Kidney (tissue), 22 donors: ENCODE measurements at places on chromosomes 3 and 15. TPM values are rescaled to one million over a fixed set of nuclear protein-coding genes. Genes with fewer than 3 reads are reported as not detected.

Gene KLHL40
- total RNA-seq = not detected

- H3K4me3 ChIP-seq = no peak overlapping the region
- H3K27ac ChIP-seq = no peak overlapping the region
- no peaks in the 10 kb centered on the region for H3K4me1 ChIP-seq
- DNase-seq = peak; percentile 33
Measured at GRCh38 chr15:29403772-29404171, 134.2 kb upstream of the NSMCE3 start.

GRCh38 chr3:44065311-44066094 lies 176.2 kb upstream of the TOPAZ1 start:
- peaks cover 19% of the 10 kb centered on the region for H3K4me1 ChIP-seq
- no peaks in the 10 kb centered on the region for H3K27me3 ChIP-seq

DNA sequence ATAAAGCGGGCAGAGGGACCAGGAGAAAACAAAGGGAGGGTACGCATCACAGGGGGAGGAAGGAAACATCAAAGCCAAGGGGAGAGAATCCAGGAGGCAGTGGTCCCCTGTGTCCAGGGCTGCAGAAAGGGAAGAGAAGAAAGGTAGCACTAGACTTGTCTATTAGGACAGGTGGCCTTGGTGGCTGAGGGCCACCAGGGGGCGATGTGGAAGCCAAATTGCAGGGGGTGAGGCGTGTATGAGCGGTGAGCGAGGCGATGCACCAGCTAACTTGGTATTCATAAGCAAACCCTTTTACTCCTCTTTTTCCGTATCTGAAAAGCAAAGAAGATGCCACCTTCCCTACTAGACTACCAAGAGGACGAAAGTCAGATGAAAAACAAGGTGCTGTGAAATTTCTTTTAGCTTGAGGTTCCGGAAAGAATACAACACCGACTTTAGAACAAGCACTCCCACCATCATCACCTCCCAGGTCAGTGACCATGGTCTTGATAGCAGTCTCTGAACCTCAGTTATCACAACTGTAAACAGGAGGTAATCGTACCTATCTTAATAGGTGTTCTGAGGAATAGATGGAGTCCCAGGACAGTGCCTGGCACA lies 654.4 kb upstream of the ADAMTS9 start:
- H3K4me3 ChIP-seq = no peak overlapping the region
- H3K36me3 ChIP-seq = no peaks in the 10 kb centered on the region
- peaks cover 5% of the 10 kb centered on the region for H3K4me1 ChIP-seq

GRCh38 chr3:65178703-65179102 lies 490.9 kb upstream of the ADAMTS9 start:
- no peak overlapping the region for H3K4me3 ChIP-seq
- no peaks in the 10 kb centered on the region for H3K4me1 ChIP-seq
- no peak for DNase-seq
- H3K27ac ChIP-seq = no peak overlapping the region
- no peaks in the 10 kb centered on the region for H3K27me3 ChIP-seq

DNA sequence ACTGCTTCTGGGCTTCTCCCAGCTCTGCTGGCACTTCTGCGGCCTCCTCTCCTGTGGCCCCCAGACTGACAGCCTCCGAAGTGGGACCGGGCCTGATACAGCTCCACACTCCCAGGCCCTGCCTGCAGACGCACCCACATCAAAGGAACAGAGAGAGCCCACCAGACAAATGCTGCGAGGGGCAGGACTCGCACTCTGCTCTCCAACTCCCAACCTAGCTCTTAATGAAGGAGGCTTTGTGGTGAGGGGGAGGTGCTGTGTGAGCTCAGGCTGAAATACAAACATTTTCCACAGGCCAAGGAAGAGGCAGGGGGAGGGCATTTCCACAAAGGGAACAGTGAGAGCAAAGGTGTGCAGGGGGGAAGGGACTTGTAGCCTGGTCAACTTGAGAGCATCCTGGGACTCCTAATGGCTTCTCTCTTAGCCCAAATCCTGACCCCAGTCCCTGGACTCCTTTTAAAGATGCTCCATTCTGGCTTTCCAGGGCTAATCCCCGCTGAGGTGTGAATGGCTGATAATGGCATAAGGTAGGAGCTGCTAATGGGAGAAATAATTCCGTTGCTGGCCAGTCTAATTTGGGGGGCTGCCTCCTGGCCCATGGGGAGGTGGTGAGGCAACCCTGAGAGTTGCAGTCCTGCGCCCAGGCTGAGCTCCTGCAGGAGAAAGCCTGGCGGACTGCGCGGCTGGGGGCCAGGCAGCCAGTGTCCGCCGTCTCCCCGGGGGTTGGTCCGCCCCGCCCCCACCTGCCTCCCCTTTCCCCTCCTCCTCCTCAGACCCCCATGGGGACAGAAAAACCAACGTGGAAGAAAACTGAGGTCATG lies 9.6 kb downstream of the LINGO1 start:
- no peaks in the 10 kb centered on the region for H3K27me3 ChIP-seq
- no peak for DNase-seq
- H3K36me3 ChIP-seq = no peaks in the 10 kb centered on the region
- no peak overlapping the region for H3K27ac ChIP-seq
- no peaks in the 10 kb centered on the region for H3K4me1 ChIP-seq

DNA sequence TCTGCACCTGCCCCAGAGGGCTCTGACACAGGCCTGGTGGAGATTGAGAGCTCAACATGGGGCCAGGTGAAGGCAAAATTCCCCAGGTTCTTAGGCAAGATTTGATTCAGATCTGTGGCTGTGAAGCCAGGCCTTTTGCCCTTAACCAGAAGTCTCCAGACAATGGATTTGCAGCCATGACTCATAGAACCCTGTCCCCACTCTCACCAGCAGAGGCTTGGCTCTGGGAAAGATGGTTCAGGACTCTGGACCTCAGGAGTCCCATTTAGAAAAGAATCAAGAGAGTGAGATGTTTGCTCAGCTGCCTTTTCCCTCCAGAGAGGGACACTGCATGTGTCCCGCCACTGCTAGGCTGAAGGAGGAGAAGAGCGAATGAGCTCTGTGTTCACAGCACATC lies 361.4 kb upstream of the ICE2 start:
- H3K27ac ChIP-seq = no peak overlapping the region
- DNase-seq = no peak
- no peaks in the 10 kb centered on the region for H3K36me3 ChIP-seq
- no peak overlapping the region for H3K4me3 ChIP-seq
- no peaks in the 10 kb centered on the region for H3K27me3 ChIP-seq
- peaks cover 7% of the 10 kb centered on the region for H3K4me1 ChIP-seq

DNA sequence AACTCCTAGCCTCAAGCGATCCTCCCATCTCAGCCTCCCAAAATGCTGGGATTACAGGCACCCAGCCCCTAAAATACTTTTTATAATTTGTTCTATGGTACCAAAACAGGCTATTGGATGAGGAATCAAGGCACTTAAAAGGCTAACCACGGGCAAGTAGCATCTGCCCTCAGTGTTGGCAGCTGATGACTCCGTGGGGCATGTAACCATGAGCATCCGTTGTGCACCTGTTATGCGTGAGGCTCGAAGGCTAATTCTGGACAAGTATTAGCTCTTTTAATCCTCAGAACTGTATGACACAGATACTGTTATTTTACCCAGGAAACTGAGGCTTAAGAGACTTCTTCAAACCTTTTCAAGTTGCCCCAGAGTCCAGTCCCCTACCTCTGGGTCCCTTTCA lies 10.2 kb downstream of the WDR73 start:
- no peaks in the 10 kb centered on the region for H3K4me1 ChIP-seq
- H3K27ac ChIP-seq = no peak overlapping the region
- no peak overlapping the region for H3K4me3 ChIP-seq
- peaks cover 71% of the 10 kb centered on the region for H3K36me3 ChIP-seq

- peak overlapping the region; percentile 8 for H3K4me3 ChIP-seq
- DNase-seq = peak; percentile 45
- H3K27me3 ChIP-seq = no peaks in the 10 kb centered on the region
- no peak overlapping the region for H3K27ac ChIP-seq
Measured at GRCh38 chr3:133663569-133664313, 2.0 kb upstream of the TOPBP1 start.

- no peaks in the 10 kb centered on the region for H3K4me1 ChIP-seq
- DNase-seq = no peak
- H3K4me3 ChIP-seq = no peak overlapping the region
- no peaks in the 10 kb centered on the region for H3K36me3 ChIP-seq
Measured at GRCh38 chr15:22251422-22251821, 171.1 kb downstream of the OR4M2 start.

- peaks cover 5% of the 10 kb centered on the region for H3K4me1 ChIP-seq
- H3K4me3 ChIP-seq = peak overlapping the region; percentile 58
- no peaks in the 10 kb centered on the region for H3K27me3 ChIP-seq
- DNase-seq = no peak
- H3K36me3 ChIP-seq = peaks cover 6% of the 10 kb centered on the region
Measured at GRCh38 chr15:96346409-96346970, 16.0 kb downstream of the NR2F2 start.

DNA sequence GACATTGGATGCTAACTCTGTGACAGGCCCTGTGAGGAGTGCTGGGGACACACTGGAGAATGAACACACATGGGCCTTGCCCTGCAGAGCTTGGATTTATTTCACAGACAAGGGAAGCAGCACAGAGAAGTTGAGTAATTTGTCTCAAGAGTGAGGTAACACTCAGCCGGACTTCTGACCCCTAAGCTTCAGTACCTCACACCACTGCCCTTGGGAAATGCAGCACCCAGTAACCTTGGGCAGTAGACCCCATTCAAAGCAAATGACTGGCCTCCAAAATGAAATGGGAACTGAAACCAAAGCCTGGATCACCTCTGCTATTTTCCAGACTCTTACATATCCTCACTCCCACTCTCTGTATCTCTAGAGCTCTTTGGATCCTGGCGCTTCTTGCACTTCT lies 37.3 kb downstream of the RFT1 start:
- H3K27me3 ChIP-seq = no peaks in the 10 kb centered on the region
- no peaks in the 10 kb centered on the region for H3K4me1 ChIP-seq
- no peaks in the 10 kb centered on the region for H3K36me3 ChIP-seq
- H3K27ac ChIP-seq = peak overlapping the region; percentile 16
- peak; percentile 16 for DNase-seq

DNA sequence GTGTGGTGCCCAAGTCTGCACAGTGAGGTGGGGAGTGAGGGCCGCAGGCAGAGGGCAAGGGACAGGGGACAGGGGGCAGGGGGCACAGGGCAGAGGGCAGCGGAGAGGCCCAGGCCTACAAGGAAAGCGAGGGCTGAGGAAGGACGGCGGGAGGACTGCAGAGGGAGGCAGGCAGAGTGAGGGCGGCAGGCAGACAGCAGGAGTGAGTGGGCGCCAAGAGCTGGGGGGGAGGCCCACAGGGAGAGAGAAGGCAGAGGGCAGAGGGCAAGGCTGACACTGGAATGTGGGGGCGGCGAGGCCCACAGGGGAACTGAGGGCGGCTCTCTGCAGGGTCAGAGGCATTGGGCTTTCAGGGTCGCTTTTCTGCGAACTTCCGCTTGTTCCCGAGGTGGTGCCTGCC lies 267.8 kb upstream of the NDN start:
- H3K36me3 ChIP-seq = no peaks in the 10 kb centered on the region
- H3K27ac ChIP-seq = no peak overlapping the region
- peak; percentile 49 for DNase-seq
- H3K27me3 ChIP-seq = no peaks in the 10 kb centered on the region

DNA sequence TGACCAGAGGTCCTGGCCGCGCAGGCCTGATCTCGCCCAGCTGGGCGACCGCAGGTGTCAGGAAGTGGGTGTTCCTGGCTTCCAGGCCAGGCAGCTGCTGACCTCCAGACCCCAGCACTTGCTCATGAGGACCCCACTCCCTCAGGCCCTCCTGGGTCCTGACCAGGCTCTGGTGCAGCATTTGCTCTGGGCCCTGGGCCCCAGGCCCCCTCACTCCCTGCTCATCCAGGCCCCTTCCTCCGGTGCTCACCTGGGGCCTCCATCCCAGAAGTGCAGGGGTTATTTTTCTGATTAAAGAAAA lies 7.7 kb upstream of the ROPN1B start:
- no peak overlapping the region for H3K27ac ChIP-seq
- no peaks in the 10 kb centered on the region for H3K36me3 ChIP-seq
- no peaks in the 10 kb centered on the region for H3K27me3 ChIP-seq
- DNase-seq = no peak

Gene RGMA
- total RNA-seq = 4.7 TPM

GRCh38 chr3:32421991-32422859 lies 30.6 kb downstream of the CMTM7 start:
- H3K27ac ChIP-seq = peak overlapping the region; percentile 78
- DNase-seq = no peak
- peaks cover 30% of the 10 kb centered on the region for H3K4me1 ChIP-seq
- no peaks in the 10 kb centered on the region for H3K27me3 ChIP-seq
- no peaks in the 10 kb centered on the region for H3K36me3 ChIP-seq
- H3K4me3 ChIP-seq = no peak overlapping the region

Gene MRPL46
- 24.7 TPM for total RNA-seq

DNA sequence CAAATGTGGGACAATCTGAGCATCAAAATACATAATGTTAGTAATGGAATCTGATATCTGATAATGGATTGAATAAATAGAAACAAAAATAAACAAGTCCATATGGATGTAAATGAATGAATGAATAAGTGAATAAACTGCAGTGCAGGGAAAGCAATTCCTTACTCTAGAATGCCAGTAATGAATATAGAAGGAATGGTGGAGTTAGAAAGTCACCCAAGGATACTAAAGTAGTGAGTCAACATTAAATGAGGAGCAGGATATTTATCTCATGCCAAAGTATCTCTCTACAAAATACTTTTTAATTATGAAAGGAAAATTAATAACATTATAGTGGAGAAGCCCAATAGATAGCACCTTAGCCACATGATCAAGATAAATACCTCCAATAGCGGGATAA lies 300.3 kb downstream of the FEZF2 start:
- DNase-seq = no peak
- H3K27me3 ChIP-seq = no peaks in the 10 kb centered on the region

DNA sequence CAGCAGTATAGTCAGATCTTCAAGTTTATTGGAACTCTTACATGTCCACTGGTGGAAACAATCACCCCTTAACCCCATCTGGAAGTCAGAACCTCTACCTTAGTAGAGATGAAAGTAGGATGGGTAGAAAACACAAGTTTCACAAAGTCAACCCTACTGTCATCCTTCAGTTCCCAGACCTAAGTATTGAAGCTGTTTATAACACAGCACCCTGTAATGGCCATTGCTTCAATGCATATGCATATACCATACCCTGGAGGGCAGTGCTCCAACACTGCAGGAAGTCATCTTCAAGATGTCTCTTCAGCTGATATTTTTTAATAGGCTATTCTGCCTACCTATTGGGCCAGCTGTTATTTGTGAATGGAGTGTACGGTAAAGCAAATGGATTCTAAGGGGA lies 241.3 kb downstream of the UBE2E2 start:
- DNase-seq = no peak
- no peak overlapping the region for H3K27ac ChIP-seq
- no peaks in the 10 kb centered on the region for H3K27me3 ChIP-seq
- H3K4me3 ChIP-seq = no peak overlapping the region
